ENCODE measurements at places on chromosomes 4 and X. TPM values are rescaled to one million over a fixed set of nuclear protein-coding genes. Genes with fewer than 3 reads are reported as not detected.

DNA sequence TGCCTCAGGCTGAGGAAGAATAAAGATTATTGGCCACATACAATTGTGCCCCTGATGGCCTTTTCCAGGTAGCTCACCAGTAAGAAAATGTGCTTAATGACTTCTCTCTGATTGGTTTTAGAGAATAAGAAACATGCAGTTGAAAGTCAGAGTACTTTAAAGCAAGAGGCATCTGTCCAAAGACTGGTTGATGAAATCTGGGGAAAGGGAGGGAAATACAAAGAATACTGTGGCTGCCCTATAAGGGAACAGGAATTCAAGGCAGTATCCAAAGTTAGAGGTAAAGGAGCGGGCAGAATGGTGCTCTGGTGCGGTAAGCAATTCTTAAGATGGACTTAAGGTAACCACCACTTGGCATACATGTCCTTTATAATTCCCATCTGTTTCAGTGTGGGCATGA is 11.4 kb downstream of the PBDC1 start:
- DNase-seq: no peak
- no peak overlapping the region for H3K4me3 ChIP-seq
- no peaks in the 10 kb centered on the region for H3K4me1 ChIP-seq
- no peak overlapping the region for H3K27ac ChIP-seq
- H3K27me3 ChIP-seq: no peaks in the 10 kb centered on the region

DNA sequence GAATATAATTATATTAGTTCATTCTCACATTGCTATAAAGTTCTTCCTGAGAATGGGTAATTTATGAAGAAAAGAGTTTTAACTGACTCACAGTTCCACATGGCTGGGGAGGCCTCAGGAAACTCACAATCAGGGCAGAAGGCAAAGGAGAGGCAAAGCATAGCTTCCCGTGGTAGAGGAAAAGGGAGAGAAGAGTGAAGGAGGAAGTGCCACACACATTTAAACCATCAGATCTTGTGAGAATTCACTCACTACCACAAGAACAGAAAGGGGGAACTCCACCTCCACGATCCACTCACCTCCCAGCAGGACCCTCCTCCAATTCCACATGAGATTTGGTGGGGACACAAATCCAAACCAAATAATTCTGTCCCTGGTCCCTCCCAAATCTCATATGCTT is 773.4 kb upstream of the INTU start:
- no peaks in the 10 kb centered on the region for H3K4me1 ChIP-seq
- no peak overlapping the region for H3K27ac ChIP-seq
- H3K36me3 ChIP-seq: no peaks in the 10 kb centered on the region
- H3K4me3 ChIP-seq: no peak overlapping the region
- no peaks in the 10 kb centered on the region for H3K27me3 ChIP-seq

DNA sequence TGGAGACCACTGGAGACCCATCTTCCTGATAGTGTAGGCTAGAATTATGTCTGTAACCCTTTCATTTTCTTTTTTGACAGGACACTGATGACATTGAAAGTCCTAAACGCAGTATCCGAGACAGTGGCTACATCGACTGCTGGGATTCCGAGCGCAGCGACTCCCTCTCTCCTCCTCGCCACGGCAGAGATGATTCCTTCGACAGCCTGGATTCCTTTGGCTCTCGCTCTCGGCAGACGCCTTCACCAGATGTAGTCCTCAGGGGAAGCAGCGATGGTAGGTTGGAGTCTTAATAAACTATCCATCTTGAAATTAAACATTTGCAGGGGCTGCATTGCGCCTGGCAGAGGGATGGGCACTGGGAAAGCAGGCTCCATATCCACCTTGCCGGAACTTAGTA is 75.4 kb downstream of the LIMCH1 start:
- no peak for DNase-seq
- no peak overlapping the region for H3K4me3 ChIP-seq

Gene PCDH11X
- 0.05 TPM for total RNA-seq

Gene VCX2
- total RNA-seq: not detected
